GM19239 (cell line): ENCODE measurements at places on chromosomes 5 and 9.

DNA sequence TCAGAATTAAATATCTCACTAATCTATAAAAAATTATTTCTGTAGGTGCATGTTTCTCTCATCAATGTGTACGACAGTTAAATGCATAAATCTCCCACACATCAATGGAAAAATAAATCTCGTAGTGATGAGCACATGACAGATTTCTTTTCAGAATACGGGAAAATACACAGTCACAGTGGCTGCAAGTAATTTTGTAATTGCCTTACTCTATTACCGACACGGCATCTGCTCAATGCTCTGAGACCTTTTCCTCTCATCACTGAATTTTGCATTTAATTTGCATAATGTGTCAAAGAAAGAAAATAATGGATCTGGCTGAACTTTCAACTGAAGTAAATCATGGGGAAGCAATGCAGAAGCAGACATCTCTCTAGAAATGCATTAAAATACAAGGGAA, 37.2 kb downstream of the PDE4D start:
- DNase-seq = no peak

DNA sequence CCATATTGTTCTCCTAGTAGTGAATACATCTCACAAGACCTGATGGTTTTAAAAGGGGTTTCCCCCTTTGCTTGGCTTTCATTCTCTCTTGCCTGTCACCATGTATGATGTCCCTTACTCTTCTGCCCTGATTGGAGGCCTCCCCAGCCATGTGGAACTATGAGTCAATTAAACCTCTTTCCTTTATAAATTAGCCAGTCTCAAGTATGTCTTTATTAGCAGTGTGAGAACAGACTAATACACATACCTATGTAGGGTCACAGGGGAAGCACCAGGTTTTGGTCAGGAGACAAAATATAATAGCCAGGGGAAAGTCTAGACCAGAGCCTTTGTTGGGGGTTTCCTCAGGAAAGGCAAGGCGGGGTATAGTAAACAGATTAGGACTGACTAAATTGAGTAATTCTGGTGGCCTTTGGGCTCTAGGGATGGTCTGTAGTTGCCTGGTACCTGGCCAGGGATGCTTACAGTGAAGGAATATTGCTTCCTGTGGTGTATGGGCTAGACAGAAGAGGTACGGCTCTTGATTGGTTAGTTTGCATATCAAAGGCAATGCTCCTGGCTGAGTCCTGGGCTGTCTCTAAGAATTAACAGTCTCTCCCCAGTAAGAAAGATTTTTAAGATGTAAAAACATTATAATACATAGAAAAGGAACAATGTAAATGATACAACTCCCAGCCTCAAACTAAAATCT, 254.5 kb downstream of the ELAVL2 start:
- DNase-seq = no peak

GRCh38 chr9:93099551-93100275, 3.7 kb downstream of the CARD19 start:
- no peak for DNase-seq

DNA sequence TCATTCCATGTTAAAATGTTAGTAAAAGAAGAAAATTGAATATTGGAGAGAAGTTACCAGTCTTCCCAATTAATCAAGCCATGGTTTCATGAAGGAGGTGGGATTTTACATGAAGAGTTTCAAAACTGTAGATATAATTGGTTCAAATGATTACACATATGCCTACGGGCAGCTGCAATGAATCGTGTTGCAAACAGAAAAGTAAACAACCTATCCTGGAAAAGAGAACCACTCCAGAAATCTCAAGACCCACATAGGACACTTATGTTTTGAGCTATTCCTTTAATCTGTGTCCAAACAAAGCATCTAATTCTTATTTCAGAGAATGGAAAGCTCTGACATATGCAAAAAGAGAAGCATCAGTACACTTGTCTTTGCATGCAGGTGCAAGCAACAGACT, 340.2 kb downstream of the NDUFS4 start:
- no peak for DNase-seq

- no peak for DNase-seq
Measured at GRCh38 chr5:78323241-78323640, 28.7 kb upstream of the AP3B1 start.

GRCh38 chr5:134028496-134028895, 23.7 kb upstream of the VDAC1 start:
- no peak for DNase-seq

- no peak for DNase-seq
Measured at GRCh38 chr5:124373883-124374282, 372.6 kb downstream of the ZNF608 start.

- DNase-seq = no peak
Measured at GRCh38 chr5:38445374-38446028, 110.9 kb downstream of the LIFR start.

- no peak for DNase-seq
Measured at GRCh38 chr9:6759185-6759977, 1.6 kb downstream of the KDM4C start.

DNA sequence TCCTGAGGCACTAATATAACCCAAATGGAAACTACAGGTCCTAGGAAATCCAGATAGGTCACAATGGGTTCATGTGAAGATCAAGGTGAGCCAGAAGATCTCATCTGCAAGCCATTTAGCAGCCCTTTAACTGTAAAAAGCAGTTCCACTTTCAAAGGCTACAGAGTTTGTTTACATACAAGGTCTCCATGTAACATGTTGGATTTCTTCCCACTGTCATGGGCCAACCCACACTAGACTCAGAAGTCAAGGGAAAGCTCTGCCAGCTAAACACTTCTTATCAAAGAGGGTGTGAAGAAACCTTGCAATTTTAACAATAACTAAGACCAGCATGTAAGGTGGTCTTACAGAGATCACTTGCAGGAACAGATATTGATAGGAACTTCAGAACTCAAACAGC, 3.8 kb upstream of the CTNNAL1 start:
- no peak for DNase-seq

DNA sequence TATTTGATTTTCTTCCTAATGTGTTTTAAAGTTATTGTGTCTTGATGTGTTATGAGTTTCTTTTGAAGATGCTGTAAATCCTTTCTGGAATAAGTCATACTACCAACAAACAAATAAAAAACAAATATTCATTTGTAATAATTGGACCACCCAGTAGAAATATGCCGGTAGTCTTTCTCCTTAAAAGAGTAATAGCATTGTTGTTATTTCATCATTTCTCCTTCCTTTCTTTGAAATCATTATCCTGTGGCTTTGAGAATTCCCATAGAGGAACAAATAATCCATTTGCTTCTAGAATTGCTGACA, 169.4 kb downstream of the NNT start:
- no peak for DNase-seq

DNA sequence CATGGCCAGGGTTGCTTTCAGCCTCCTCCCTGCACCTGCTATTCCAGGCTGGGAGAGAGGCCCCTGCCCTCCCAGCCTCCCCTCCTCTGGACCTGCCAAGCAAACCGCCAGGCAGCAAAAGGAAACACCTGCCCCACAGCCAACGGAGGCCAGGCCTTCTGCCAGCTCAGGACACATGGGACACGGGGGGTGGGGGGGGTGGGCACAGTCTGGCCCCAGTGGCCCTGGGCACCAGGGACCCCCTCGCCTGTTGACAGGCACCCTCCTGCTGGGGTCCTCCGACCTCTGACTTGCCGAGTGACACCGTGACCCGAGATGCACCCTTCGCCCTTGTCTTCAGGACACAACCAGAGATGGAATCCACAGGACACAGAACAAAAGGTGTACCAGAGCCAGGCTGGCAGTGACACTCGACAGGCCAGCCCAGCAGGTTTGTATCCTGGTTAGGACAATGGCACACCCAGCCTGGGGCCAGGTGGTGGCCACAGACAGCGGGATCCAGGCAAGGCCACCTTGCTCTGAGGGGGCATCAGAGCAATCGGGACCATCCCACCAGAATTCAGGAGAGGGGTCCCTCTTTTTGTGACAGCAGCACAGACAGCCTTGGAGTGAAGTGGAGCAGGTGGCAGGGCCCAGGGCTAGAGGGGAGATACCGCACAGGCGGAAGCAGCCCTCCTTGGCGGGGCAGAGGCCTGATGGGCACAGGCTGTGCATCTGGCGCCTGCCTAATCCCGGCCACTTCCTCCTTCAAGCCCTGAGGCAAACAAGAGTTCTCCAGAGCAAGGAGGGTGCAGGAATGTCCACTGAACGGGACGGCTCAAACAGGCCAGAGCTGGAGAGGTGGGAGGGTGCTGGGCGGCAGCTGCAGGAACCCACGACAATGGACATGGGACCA, 1.3 kb upstream of the TMEM210 start:
- no peak for DNase-seq

DNA sequence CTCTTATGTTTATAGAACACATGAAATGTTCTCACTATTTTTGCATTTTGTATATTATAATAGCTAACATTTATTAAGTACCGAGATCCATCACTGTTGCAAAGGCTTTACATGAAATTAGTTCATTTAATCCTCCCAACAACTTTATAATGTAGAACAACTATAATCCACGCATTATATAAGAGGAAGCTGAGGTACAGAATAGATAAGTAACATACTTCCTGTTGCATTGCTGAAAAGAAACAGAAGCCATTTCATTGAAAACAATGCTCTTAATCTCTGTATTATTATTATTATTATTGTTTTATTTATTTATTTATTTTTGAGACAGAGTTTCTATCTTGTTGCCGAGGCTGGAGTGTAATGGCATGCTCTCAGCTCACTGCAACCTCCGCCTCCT, 7.9 kb upstream of the INSYN2B start:
- DNase-seq = no peak

DNA sequence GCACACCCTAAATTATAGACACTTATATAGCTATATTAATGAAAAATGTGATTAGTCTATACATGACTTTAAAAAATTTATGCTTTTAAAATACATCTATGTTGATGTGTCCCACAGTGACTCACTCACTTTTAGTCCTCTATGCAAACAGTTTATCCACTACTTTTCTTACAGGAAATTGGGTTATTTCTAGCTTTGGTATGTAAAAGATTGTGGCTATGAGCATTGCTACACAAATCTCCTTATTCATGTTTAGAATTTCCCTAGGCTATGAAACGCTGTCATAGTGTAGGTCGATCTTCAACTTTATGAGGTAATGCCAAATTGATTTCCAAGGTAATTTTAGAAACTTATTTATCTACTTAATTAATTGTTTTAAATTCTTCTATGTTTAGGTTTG, 687.4 kb downstream of the PRR16 start:
- no peak for DNase-seq

- DNase-seq = peak; percentile 18
Measured at GRCh38 chr5:68252673-68253623, 37.4 kb downstream of the PIK3R1 start.

DNA sequence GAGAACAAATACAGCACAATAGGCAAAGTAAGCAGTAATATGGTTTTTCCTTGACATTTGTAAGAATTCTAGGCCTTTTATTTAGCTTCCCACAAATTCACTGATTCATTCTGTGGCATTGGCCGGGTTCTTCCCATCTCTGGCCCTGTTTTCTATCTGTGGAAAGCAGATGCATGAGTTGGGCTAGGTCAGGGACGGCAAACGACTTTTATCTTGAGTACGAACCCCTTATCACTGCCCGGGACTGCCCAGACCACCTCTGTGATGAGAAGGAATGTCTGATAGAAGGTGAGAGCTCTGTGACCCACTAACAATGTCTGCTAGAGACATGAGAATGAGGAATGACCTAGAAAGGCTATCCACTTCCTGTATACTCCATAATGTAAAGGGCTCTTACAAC, 35.4 kb upstream of the ADAM19 start:
- DNase-seq = no peak

DNA sequence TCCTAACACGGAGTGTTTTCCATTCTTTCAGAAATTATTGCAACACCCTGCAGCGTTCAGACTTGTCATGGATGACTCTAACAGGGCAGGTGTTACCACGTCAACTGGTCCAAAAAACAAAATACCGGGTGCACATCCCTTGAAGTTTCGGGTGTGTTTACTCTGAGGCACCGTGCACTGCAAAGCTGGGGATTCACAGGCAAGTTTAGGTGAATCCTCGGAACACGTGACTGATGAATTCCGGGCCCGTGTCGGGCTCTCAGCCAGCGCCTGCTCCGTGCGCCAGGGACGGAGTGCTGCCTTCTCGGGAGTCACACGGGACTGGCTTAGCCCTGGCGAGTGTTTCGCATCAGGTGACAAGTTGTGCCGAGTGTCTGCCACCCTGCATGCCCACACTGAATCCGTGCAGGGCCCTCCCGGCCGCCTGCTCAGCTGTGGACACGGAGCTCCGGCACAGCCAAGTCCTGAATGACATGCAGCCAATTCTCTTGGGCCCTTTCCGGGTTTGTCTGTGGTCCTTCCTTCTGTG, 66.0 kb upstream of the IRX4 start:
- no peak for DNase-seq

GRCh38 chr5:9479990-9480389, 65.9 kb downstream of the SEMA5A start:
- DNase-seq = no peak

DNA sequence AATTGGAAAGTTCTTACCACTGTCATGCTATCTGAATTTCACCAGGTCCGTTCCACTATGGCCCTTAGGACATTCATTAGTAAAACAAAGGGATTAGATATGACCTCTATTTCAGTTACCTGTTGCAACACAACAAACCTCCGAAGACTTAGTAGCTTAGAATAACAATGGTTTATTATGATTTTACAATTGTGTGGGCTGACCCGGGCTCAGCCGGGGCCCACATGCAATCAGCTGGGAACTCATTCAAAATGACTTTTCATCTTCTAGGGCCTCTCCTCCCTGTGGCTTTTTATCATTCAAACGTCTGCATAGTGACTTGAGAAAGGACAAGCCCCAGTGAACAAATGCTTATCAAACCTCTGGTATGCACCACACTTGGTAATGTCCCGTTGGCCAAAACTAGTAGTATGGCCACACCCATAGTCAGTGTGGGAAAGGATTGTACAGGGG, 2.3 kb upstream of the FBXW11 start:
- no peak for DNase-seq

GRCh38 chr9:126217797-126218196, 108.8 kb upstream of the MVB12B start:
- DNase-seq = no peak

DNA sequence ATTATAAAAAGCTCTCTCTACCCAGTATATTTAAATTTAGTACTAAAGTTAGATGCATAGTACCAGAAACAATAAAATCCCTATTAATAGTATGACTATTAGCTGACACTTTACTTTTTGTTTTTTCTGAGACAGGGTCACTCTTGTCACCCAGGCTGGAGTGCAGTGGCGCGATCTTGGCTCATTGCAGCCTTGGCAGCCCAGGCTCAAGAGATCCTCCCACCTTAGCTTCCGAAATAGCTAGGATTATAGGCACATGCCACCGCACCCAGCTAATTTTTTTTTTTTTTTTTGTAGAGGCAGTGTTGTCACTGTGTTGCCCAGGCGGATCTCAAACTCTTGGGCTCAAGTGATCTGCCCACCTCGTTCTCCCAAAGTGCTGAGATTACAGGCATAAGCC, 8.0 kb downstream of the CCNG1 start:
- no peak for DNase-seq

- no peak for DNase-seq
Measured at GRCh38 chr9:35342221-35342958, 147.5 kb upstream of the RUSC2 start.

DNA sequence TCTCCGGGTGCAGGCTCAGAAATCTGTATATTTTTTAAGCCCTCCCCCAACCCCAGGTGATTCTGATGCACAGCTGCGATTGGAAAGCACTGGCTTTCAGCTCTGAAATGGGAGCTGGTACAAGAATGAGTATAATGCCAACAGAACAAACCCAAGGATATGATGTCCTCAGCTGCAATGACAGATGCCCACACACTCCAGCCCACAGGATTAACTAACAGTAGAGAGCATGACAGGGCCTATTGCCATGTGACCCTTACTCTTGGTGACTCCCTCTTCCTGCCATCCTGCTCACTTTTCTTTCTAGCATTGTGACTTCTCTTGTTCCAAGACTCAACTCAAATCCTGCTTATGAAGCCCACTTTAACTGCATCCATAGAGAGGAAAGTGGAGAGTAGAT, 174.5 kb downstream of the FGF18 start:
- no peak for DNase-seq
